ENCODE measurements at places on chromosomes 6 and 20.

DNA sequence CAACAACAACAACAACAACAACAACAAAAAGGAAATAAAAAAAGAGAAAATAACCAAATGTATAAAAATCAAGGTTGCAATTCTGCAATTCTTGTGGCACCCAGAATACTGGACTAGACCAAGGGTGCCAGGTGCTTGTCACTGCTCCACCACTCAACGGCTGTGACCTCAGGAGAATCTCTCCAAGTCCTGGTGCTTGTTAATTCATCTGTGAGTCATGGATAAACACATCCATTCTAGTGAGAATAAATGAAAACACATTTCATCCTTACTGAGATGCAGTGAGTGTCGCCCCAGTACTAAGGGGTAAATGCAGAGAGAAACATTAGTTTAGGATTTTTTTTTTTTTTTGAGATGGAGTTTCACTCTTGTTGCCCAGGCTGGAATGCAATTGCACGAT lies 32.0 kb downstream of the HLA-C start:
- no peak for ATAC-seq

GRCh38 chr6:74853991-74854390 lies 351.9 kb downstream of the COL12A1 start:
- ATAC-seq = no peak

DNA sequence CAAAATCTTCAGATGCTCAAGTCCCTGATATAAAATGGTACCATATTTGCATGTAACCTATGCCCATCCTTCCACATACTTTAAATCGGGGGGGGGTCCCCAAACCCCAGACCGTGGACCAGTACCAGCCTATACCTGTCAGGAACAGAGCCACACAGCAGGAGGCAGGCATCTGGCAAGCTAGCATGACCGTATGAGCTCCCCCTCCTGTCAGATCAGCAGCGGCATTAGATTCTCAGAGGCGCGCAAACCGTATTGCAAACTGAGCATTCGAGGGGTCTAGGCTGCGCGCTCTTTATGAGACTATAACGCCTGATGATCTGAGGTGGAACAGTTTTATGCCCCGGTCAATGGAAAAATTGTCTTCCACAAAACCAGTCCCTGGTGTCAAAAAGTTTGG lies 30.7 kb downstream of the FGD2 start:
- no peak for ATAC-seq

DNA sequence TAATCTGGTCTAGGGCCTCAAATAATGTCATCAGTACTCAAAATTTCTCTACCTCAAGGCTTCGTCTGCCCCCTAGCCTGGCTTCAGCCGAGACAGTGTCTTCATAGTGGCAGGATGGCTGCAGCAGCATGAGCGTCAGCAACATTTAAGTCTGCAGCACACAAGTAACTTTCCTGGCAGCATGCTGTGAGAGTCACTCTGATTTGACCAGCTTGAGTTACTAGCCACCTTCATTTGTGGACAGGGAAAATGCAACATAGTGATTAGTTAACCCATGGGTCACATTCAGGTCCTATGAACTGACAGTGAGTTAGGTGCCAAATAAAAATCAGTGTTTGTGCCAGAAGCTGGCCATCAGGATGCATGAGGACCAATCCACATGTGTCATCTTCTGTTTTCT lies 209.9 kb upstream of the SLC35B3 start:
- ATAC-seq = no peak

DNA sequence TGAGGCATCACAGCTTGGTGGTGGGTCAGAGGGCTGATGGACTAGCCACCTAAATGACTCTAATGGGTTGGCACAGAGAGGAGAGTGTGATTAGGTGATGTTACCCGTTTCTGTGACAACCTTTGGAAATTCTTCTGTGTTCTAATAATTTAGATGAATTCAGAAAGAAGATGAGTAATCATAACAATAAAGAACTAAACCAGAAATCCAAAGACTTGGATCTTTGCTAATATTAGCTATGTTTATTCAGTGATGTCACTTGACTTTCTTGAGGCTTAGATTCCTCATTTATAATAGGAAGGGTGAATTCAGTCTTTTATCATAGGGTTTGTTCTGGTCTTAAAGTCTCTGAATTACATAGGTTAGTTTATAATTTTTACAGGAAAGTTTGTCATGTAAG lies 19.9 kb downstream of the CRYBG1 start:
- ATAC-seq = peak; percentile 52

- ATAC-seq = no peak
These were observed 6.2 kb downstream of the BMP7 start for GRCh38 chr20:57259938-57260921.

DNA sequence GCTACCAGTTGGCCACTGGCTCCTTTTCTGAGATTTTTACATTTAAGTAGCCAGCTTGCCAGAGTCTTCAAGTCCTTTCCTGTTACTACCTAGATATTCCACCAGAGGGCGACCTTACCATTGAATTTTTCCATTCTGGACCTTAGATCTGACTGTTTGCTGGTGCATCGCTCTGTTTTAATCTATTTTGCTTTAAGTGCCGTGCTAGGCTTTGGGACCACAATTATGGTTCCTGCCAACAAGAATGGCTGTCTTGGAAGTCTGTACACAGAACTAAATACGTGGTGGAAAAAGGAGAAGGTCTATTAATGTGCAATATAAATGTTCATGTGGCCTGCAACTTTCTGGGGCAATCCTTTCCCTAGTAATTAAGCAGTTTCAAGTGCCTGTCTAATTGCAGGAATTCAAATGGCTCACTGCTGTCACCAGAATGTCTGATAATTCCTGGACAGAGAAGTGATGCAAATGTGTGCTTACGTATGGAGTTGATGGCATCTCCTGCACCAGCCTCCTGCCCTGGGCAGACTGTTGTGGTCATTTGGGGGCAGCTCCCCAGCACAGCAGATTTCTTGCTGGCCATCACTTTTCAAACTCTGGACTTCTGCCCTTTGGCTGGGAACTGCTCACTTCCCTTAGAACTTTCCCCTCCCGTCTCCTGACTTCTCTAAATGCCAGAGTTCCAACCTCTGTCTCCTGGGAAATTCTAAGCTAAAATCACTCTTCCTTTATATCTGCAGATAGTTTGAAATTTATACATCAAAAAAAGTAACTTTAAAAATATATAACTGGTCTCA lies 5.6 kb upstream of the HLA-DOA start:
- ATAC-seq = peak; percentile 70

GRCh38 chr20:50310673-50311051 lies 120.0 kb downstream of the CEBPB start:
- ATAC-seq = no peak

- ATAC-seq = no peak
These were observed 104.4 kb downstream of the NCR2 start for GRCh38 chr6:41439524-41440418.

Data from esophagus mucosa (tissue), 1 donor.